ENCODE measurements at places on chromosomes 2 and 18. TPM values are rescaled to one million over a fixed set of nuclear protein-coding genes. Genes with fewer than 3 reads are reported as not detected.

CHRNG gene
- 0.87 TPM for total RNA-seq

CNDP1 gene
- total RNA-seq = 0.48 TPM

DUSP2 gene
- total RNA-seq = 4.5 TPM

TET3 gene
- 34.6 TPM for total RNA-seq

HS6ST1 gene
- total RNA-seq = 75.2 TPM

TMEM18 gene
- total RNA-seq = 22.8 TPM

OTOS gene
- total RNA-seq = not detected

UBXN4 gene
- 101 TPM for total RNA-seq

SPC25 gene
- total RNA-seq = 25.2 TPM

PRSS56 gene
- not detected for total RNA-seq

THOC1 gene
- total RNA-seq = 58.3 TPM

NT5C1B gene
- not detected for total RNA-seq

ID2 gene
- total RNA-seq = 194 TPM

FSIP2 gene
- 3.3 TPM for total RNA-seq

ACMSD gene
- total RNA-seq = not detected

CD8B2 gene
- total RNA-seq = 0.31 TPM

EML6 gene
- 8.1 TPM for total RNA-seq

CYS1 gene
- 0.79 TPM for total RNA-seq

TCF23 gene
- not detected for total RNA-seq

HOXD9 gene
- total RNA-seq = 1.5 TPM

SCN2A gene
- total RNA-seq = 0.92 TPM

PROKR1 gene
- 0.10 TPM for total RNA-seq

ABCB6 gene
- total RNA-seq = 40.4 TPM

XDH gene
- 2.5 TPM for total RNA-seq

Measured in type B pancreatic cell (in vitro differentiated cells).